Stimulated activated CD4-positive, alpha-beta T cell treated with anti-CD3 and anti-CD28 coated beads, Interleukin-4, amount 100 ng/mL, for 1 hour (primary cell): ENCODE measurements at places on chromosomes 5 and 9.

DNA sequence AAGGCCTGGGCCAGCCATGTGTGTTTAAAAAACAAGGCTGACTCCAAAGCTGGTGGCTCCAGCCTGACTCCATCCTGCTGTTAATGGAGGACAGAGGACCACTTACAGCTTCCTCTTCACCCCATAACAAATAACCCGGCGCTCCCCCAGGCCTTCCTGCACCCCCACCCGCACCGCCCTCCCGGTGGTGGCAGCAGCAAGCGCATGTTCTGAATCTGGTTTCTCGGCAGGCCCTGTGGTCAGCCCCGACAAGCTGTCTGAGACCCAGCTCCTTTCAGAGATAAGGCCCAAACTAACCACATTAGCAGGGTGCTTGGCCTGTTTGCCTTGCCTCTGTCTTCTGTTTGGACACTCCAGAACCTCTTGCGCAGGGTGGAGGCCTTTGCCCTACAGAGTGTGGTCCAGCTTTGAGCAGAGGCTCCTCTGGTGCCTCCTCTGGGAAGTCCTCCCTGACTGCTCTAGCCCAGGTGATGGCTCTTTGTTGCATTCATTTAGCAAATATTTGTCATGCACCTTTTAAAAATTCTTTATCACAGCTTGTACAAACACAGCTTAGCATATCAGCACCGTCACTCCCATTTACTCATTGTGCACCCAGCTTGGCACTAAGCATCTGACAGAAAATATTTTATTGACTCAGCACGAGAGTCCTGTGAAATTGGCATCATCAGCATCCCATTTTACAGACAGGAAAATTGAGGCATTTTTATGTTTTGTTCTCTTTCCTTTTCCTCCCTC is 78.4 kb downstream of the NDFIP1 start:
- DNase-seq = no peak

- DNase-seq = no peak
These were observed 6.9 kb downstream of the OTULIN start for GRCh38 chr5:14671414-14671813.

DNA sequence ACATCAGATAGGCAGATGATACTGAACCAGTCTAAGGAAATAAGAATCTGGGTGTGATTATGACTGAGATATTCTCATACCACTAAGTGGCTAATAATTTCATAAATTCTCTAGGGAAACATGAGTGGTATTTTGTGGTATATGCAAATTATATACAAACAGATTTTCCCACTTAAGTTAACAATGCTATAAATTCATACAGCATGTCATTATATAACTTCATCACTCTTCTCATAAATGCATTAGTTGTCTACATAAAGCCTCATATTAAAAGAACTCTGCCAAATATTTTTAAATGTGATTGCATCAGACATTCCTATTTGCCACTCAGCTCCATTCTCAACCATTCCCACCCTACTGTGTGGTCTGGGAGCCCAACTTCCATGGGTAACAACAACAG is 226.5 kb downstream of the TLE1 start:
- DNase-seq = no peak

GRCh38 chr9:101130054-101130453 is 101.5 kb downstream of the PLPPR1 start:
- no peak for DNase-seq

DNA sequence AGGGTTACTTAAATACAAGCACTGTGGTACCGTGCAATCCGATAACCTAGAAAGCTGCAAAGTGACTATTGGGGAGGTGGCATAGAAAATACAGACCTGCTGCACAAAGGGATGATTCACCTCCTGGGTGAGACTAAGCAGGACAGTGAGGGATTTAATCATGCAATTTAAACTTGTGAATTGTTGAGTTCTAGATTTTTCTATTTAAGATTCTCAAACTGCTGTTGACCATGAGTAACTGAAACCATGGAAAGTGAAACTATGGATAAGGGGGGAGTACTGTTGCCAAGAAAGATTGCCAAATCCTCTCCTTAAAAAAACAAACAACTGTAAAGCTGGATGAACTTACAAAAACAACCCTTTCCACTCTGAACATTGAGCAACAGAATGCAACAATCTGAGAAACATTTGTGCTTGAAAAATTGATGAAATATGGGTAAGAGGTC is 61.5 kb upstream of the NUDT12 start:
- no peak for DNase-seq

DNA sequence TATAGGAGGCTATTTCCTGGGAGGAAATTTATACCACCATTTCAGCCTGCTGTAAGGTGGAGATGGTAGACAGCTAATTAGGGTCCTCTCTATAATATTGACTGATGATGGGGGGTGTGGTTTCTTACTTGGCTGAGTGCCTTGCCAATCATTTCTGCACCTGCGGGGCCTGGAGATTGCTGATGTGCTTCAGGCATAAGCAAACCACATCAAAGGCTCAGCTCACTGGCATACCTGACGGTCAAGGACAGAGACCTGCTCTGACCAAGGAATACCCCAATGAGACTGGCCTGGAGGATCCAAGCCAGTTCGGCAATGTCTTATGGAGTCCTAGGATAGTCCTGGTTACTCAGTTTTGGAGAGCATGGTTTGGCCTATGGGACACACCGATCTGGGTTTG is 29.5 kb downstream of the ANKH start:
- DNase-seq = no peak

DNA sequence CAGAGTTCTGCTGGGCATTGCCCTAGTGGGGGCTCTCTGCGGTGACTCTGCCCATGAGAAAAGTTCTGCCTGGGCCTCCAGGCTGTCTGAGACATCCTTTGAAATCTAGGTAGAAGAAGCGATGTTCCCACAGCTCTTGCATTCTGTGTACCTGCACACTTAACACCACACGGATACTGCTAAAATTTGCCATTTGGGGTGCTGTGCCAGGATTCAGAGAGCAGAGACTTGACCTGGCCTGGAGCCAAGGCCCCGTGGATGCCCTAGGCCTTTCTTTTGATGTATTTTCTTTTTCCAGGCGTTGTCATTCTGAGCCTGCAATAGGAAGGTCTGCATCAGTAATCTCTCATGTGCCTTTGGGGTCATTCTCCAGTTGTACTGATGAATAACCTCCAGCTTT is 89.3 kb upstream of the IL12B start:
- no peak for DNase-seq

GRCh38 chr5:38382898-38383297 is 124.5 kb downstream of the EGFLAM start:
- peak; percentile 29 for DNase-seq

- DNase-seq = no peak
These were observed 49.2 kb downstream of the EBF1 start for GRCh38 chr5:159050316-159051143.

GRCh38 chr5:97388794-97389193 is 205.7 kb upstream of the RIOK2 start:
- DNase-seq = no peak

DNA sequence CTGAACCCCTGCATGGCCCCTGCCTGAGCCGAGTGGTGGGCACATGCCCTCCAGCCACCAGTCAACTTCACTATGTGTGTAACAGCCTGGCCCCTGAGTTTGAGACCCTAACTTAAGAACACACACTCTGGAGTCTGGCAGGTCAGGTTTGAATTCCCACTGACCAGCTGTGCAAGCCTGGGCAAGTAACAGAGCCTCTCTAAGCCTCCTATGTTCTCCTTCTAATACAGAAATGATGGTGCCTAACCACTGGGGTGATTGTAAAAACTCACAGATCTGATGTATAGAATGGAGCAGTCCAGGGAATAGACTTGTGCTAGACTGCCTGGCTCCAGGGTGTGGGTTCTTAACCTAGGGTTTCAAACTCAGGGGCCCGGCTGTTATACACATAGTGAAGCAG is 16.7 kb upstream of the AKNA start:
- no peak for DNase-seq

- DNase-seq = no peak
These were observed 75.4 kb upstream of the ITGA1 start for GRCh38 chr5:52712354-52712753.

DNA sequence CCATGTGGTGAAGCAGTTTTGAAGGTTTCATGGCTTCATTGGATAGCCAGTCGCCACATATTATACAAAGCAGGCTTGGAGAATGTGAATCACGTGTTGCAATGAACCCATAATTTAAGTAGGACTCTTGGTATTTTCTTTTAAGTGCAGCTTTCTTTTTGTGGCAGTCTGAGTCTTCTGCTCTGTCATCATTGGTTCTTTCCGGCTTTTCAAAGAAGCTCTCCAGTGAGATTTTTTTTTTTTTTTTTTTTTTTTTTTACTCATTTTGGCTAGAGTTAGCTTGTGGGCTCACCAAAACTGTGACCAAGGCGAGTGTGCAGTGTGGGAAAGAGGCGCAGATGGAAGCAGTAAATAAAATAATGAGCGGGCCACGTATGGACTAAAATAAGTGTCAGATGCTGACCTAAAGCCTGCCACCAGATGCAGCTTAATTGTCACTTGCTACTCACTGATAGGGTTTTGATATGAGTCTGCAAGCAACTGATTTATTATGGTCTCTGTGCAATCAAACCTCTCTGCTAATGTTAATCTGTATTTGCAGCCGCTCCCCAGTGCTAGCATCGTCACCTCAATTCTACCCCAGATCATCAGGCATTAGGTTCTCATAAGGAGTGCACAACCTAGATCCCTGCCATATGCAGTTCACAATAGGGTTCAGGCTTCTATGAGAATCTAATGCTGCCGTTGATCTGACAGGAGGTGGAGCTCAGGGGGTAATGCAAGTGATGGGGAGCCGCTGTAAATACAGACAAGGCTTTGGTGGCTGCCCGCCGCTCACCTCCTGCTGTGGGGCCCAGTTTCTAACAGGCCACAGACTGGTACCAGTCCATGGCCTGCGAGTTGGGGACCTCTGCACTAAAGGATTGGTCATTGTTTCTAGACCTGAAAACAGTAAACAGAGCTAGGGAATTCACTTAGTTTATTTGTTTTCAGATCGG is 45.5 kb upstream of the LARP1 start:
- no peak for DNase-seq

DNA sequence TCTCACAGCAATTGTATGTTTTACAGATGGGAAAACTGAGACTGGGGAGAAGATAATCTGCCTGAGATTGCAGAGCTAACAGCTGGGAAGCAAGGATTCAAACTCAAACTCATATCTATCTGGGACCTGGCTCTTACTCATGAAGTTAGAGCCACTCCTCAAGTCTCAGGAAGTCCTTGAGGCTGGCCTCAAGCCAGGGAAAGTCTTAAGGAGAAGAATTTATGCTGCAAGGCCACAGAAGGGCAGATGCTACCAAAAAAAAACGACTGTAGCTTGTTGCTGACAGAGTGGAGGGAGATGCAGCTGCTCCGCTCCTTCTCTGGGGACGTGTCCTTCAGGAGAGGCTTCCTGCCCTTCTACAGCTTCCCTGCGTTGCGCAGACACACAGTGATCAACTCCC is 39.8 kb downstream of the BARHL1 start:
- DNase-seq = no peak

GRCh38 chr5:35593338-35593737 is 24.3 kb upstream of the SPEF2 start:
- no peak for DNase-seq

GRCh38 chr5:77882670-77883257 is 106.6 kb upstream of the TBCA start:
- DNase-seq = no peak

- no peak for DNase-seq
These were observed 789 bp downstream of the DOK3 start for GRCh38 chr5:177508837-177509236.

DNA sequence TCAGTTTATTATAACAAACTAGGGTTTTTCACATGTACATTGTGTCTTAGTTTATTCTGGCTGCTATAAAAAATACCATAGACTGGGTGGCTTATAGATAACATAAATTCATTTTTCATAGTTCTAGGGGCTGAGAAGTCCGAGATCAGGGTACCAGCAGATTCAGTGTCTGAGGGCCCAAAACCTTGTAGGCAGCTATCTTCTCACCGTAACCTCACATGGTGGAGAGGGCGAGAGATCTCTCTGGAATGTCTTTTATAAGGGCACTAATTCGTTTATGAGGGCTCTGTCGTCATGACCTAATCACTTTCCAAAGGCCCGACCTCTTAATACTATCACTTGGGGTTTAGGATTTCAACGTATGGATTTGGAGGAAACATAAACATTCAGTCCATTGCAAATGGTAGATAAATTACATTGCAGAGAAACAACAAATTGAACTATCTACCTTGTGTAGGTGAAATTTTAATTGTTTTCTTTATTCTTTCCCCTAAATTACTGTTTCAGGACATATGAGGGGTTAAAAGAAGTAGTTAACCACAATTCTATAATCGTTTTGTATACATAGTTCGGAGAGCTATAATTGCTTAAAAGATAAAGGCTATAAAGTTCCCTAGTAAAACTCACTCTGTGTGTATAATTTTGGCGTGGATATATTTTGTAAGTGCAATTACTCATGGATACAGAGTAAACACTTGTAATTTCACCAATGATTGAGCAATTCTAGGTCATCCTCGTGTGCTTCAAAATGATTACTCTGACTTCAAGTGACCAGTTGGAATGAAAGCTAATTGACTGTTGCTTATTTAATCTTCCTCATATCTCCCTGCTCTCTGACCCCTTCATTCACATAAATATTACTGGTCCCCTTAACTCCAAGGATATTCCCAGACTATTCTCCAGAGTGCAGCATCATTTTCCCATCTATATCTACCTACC is 247.5 kb upstream of the TMEM161B start:
- DNase-seq = no peak

DNA sequence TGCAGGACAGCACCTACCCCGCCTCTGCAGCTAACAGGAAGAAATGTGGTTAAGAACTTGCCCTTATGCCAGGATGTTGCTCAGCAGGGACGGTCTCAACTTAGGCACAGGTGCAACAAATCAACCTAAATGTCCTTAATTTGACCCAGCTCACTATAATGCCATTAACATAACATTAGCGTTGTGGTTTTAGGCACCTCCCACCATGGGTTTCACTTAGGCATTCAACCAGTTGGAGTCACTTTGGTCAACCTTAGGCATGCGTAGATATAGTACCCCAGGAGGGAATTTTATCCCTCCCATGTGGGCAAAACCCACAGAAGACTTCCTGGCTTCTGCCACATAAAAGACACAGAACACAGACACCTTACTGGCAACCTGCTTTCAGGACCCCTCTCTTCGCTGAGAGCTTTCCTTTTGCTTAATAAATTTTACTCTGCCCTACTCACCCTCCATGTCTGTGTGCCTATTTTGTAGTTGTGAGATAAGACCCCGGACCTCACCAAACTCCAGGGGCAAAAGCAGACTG is 8.7 kb upstream of the ERAP1 start:
- peak; percentile 17 for DNase-seq

GRCh38 chr9:135990468-135991429 is 29.6 kb upstream of the UBAC1 start:
- peak; percentile 43 for DNase-seq
